ENCODE measurements at places on chromosomes 3 and 15.

DNA sequence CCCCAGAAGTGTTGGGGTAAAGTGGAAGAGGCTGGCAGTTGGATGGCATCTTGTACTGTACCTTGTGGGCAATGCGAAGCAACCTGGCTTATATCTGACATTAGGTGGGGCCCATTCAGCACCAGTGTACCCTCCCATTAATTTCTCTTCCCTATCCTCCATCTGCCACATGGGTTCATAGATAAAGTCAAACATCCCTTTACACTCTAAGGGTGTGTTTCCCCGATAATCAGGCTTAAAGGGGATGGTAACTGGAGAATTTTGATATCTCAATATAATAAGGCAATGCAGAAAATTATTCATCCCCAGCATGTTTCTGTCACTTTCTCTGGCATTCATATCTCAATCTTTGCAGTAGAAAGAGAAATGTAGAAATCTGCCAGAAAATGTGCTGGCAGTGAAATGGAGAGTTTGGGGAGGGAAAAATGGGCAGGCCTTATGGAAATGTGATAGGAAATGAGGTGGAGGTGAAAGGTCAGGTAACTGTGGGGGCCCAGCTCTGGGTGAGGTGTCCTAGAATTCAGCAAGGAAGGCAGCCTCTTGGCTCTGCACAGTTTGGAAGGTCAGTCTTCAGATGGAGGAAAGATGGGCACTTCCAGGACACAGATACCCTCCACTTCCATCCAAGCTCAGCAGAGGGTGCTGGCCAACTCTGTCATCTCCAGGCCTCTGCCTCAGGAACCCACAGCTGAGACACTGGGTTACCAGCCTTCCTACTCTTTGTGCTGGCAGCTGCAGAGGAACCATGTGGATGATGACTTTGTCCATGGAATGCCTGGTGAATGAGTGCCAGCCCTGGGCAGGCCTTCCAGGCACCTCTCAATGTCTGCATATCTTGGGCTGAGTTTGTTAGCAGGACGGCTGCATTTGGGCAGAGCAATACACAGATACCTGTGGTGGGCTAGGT, 325.9 kb upstream of the CTDSPL start:
- DNase-seq = no peak

DNA sequence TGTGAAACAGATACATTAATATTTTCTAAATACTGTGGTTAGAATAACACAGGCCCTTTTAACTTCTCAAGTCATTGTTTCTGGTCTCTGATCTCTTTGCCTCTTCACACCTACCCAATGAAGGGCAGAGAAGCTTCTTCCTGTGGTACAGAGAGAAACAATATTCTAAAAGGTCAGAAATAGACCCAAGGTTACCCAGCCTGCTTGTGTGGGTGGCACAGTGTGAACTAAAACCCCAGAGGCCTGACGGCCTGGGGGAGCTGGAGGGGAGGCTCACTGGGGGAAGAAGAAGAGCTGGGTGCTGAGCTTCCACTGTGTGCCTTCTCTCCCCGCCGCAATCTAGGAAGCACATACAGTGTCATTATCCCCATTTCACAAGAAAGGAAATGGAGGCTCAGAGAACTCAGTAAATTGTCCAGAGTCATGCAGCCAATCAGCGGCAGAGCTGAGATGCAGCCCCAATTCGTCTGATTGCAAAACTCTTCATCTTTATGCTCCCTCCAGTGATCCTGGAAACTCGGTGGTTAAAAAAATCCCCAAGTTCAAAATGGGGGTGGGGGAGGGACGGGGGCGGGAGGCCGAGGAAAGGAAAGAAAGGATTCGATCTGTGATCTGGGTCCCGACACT, 64.1 kb upstream of the HEG1 start:
- DNase-seq = no peak

GRCh38 chr3:143753006-143753405, 95.3 kb downstream of the SLC9A9 start:
- no peak for DNase-seq

DNA sequence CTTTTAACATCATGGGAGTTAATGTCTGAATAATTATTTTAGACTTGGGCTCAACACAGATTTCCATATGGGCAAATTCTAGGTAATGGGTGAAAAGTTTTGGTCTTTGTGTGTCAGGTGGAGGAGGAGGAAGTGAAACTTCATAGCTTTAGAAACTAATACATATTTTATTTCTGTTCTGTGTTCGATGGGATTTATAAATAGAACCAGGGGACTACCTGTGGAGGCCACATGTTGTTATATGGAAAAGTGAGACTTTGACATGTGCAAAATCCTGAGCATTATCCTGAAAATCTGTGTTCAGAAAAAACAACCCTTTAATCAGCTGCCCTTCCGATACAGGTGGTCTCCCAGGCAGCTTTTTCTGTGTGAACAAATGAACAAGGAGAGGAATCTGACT, 209.5 kb downstream of the SOX2 start:
- no peak for DNase-seq

GRCh38 chr15:74651242-74651741, 35.7 kb downstream of the CLK3 start:
- DNase-seq = no peak

GRCh38 chr15:28096411-28096669, 2.8 kb downstream of the OCA2 start:
- no peak for DNase-seq

DNA sequence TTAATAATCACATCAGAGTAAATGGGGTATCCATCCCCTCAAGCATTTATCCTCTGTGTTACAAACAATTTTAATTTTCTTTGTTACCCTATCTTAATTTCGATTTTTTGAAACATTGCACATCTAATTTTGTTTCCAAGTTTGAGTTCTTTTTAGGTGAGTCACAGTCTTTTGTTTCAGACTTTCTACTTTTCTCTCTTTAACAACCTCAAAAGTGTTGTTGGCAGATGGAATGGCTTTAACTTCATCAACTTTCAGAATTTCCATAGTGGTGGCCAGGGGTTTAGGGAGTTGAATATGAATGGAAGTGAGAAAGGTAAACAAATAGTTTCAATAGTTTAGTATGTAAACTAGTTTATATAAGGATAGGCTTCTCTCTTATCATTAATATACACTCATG, 223.0 kb upstream of the MLF1 start:
- DNase-seq = no peak

DNA sequence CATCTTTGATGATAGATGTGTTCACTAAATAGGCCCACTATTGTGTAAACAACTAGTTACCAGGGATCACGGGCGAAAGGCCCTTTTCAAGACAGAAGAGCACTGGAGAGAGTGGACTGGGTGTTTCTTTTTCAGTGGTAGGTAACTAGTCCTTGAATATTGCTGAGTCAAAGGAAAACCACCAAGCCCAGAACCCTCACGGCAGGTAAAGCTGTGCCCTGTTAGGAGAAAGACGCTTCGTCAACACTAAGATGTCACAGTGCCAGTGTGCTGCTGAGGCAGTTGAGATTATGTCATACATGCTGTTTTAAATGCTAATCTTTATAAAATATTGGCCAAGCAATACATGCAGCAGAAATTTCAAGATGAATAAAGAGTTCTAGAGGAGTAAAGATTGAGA, 578.6 kb downstream of the PYDC2 start:
- DNase-seq = no peak

DNA sequence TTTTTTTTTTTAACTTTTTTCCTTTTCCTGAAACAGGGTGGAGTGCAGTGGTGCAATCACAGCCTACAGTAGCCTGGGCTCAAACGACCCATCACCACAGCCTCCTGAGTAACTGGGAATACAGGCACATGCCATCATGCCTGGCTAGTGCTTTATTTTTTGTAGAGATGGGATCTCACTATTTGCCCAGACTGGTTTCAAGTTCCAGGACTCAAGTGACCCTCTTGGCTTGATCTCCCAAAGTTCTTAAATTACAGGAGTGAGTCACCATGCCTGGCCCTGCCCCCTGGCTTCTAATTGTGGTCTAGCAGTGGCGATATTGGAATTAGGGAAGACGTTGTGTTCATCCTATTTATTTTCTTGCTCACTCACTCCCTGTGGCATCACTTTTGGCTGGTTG, 1138.4 kb downstream of the SI start:
- DNase-seq = no peak

- DNase-seq = no peak
Measured at GRCh38 chr3:127477396-127477795, 113.1 kb downstream of the TPRA1 start.

GRCh38 chr3:63207066-63207590, 71.0 kb upstream of the SYNPR start:
- no peak for DNase-seq

GRCh38 chr3:12159227-12159601, 502 bp upstream of the TIMP4 start:
- no peak for DNase-seq

- DNase-seq = peak; percentile 68
Measured at GRCh38 chr3:77412584-77412983, 372.7 kb downstream of the ROBO2 start.

GRCh38 chr3:9715764-9716437, 12.3 kb downstream of the CPNE9 start:
- peak; percentile 91 for DNase-seq

- DNase-seq = no peak
Measured at GRCh38 chr15:84905016-84905916, 20.8 kb downstream of the SLC28A1 start.

GRCh38 chr3:69540706-69541581, 155.1 kb upstream of the FRMD4B start:
- DNase-seq = no peak

GRCh38 chr3:17798000-17798399, 55.6 kb upstream of the TBC1D5 start:
- DNase-seq = no peak

GRCh38 chr3:66036586-66037148, 2.1 kb downstream of the MAGI1 start:
- DNase-seq = no peak

- DNase-seq = no peak
Measured at GRCh38 chr3:152719264-152719663, 115.7 kb upstream of the P2RY1 start.

DNA sequence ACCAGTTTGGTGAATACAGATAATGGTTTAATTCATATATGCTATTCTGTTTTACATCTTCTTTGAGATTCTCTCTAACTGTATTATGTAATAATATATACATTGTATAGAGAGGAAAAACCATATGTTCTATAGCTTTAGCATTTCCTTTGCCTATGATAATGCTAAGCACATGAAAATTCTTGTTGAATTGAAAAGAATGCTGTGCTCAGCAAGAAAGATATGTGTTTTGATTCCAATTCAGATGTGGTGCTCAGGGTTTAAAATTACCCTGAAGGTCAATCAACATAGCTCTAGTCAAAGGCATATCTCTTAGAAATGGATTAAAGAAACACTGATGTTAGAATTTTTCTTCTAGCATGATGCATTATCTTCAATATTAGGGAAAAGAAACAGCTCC, 8.5 kb upstream of the TUSC7 start:
- DNase-seq = no peak

Measured in amniotic stem cell (primary cell).